Body of pancreas (tissue), 4 donors: ENCODE measurements at places on chromosomes 12 and 14. TPM values are rescaled to one million over a fixed set of nuclear protein-coding genes. Genes with fewer than 3 reads are reported as not detected.

- H3K36me3 ChIP-seq = no peaks in the 10 kb centered on the region
- no peak for DNase-seq
- no peak overlapping the region for H3K4me3 ChIP-seq
- H3K4me1 ChIP-seq = peaks cover 4% of the 10 kb centered on the region
Measured at GRCh38 chr14:55502746-55503284, 62.4 kb upstream of the TBPL2 start.

DNA sequence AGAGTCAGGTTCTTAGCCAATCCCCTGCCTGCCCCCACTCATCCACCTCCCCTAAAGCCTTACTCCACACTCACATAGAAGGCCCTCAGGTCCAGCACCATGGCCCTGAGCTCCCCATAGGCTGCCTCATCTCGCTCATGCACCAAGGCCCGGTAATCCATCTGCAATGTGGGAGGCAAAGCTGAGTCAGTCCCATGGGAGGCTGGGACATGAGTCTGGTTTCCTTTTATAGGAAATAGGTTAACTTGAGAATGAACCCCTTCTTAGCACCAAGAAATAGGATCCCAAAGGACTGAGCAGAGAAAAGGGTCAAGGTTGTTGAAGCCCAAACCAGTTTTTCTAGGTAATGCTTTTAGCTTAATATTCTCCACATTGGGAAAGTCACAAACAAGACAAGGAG lies 2.1 kb upstream of the EMC9 start:
- no peak overlapping the region for H3K27ac ChIP-seq
- H3K27me3 ChIP-seq = no peaks in the 10 kb centered on the region
- H3K36me3 ChIP-seq = peaks cover 3% of the 10 kb centered on the region
- peaks cover 48% of the 10 kb centered on the region for H3K4me1 ChIP-seq

GRCh38 chr12:55933169-55933798 lies 2.3 kb downstream of the DGKA start:
- H3K4me3 ChIP-seq = no peak overlapping the region
- DNase-seq = no peak
- H3K4me1 ChIP-seq = peaks cover 44% of the 10 kb centered on the region
- H3K36me3 ChIP-seq = no peaks in the 10 kb centered on the region
- H3K27me3 ChIP-seq = no peaks in the 10 kb centered on the region

GRCh38 chr12:106073179-106073578 lies 65.6 kb downstream of the NUAK1 start:
- no peaks in the 10 kb centered on the region for H3K36me3 ChIP-seq
- H3K4me1 ChIP-seq = peaks cover 8% of the 10 kb centered on the region
- no peak overlapping the region for H3K27ac ChIP-seq
- no peak for DNase-seq
- no peak overlapping the region for H3K4me3 ChIP-seq

BBS10 gene
- 4.0 TPM for total RNA-seq

- no peak overlapping the region for H3K4me3 ChIP-seq
- DNase-seq = no peak
- H3K27ac ChIP-seq = no peak overlapping the region
- H3K36me3 ChIP-seq = no peaks in the 10 kb centered on the region
Measured at GRCh38 chr14:36275741-36276140, 44.7 kb downstream of the MBIP start.

KLHDC1 gene
- total RNA-seq = 5.3 TPM

RD3L gene
- not detected for total RNA-seq
